Right hindlimb (tissue), 1 donor: ENCODE measurements at places on chromosomes 3 and 15.

DNA sequence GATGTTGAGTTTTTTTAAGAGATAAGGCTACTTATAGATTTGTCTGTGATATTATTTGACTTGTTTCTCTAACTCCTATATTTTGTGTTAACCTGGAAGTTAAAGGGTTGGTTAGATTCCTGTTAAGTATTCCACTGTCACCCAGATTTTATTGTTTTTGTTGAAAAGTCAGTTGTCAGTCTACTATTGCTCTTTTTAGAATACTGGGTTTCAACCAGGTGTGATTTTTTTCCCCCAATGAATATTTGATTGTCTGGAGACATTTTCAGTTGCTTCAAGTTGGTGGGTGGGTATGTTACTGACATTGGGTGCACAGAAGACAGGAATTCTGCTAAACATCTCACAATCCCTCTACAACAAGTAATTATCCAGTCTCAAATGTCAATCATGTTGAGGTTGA lies 43.8 kb upstream of the GPR149 start:
- DNase-seq, result no peak

DNA sequence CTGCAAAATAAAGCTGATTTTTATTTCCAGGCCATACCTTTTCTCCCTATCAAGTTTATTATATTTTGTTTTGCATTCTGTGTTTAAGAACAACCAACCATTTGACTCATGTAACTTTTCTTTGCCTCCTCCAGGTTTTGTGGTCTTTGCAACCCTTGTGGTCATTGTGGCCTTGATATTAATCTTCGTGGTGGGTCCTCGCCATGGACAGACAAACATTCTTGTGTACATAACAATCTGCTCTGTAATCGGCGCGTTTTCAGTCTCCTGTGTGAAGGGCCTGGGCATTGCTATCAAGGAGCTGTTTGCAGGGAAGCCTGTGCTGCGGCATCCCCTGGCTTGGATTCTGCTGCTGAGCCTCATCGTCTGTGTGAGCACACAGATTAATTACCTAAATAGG lies 27.6 kb downstream of the NIPA2 start:
- no peak for DNase-seq

DNA sequence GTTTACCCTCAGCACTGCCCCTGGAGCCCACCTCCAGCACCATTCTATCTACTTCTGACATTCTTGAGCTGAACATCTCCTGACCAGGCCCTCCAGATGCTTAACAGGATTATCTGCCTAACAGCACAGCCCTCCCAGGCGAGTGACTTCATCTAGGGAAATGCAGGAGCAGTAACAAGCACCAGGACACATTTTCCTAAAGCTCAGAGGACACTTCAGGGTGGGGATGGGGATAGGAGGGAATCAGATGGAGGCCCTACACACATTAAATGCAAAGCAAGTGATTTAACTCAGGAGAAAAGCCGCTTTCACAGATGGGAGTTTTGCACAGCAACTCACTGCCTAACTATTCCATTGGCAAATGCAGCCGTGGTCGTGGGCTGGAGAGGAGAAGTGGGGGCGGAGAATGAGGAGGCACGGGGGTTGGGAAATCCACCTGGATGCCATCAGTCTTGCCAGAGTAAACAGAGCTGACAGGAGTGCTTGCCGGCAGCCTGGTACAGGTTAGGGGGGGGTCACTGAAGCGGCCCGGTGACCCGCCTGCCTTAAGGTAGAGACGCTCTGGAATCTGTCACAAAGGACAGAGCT lies 21.3 kb upstream of the BNC1 start:
- DNase-seq, result no peak

DNA sequence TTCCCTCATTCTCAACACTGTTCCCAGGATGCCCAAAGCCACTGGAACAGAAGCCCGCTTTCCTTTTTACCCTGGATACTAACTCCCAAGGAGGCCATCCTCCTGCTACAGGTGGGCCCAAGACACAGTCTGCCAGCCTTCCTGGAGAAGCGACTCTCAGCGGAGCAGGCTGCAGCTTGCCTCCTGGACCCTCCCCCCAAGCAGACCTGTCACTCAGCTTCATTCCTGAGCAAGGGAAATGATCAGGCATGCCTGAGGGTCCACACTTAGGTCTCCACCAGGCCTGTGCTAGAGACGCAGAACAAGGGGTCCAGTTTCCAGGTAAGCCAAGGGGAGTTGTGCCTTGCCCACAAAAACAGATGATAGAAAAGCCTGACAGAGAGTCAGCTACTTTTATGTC lies 62.8 kb downstream of the SLCO2A1 start:
- DNase-seq, result no peak

DNA sequence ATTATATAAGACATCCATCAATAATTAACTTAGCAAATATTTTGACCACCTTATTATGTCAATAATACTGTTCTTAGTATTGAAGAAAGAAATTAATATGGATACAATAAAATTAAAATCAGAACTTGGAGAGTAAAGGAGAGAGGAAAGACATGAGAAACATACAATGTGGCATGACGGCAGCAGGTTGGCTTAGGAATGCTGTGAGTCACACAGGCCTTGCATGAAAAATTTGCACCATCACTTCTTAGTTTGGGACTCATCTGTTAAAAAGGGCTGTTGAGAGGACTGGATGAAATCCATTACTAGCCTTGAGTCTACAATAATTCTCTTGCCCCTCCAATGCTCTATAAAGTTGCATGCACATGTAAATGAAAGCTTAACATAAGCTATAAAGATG lies 880.8 kb downstream of the ROBO1 start:
- DNase-seq, result no peak

- no peak for DNase-seq
These were observed 30.5 kb downstream of the ATP2B2 start for GRCh38 chr3:10474847-10475246.

GRCh38 chr3:54309601-54310000 lies 187.2 kb downstream of the CACNA2D3 start:
- DNase-seq, result no peak

- no peak for DNase-seq
These were observed 32.1 kb downstream of the CLDN18 start for GRCh38 chr3:138042043-138042442.

- no peak for DNase-seq
These were observed 90.2 kb downstream of the DNAJB8 start for GRCh38 chr3:128376516-128376915.

GRCh38 chr3:87706176-87706575 lies 352.6 kb downstream of the CGGBP1 start:
- DNase-seq, result no peak

GRCh38 chr3:128491691-128491940 lies 1.4 kb downstream of the GATA2 start:
- DNase-seq, result no peak

- no peak for DNase-seq
These were observed 50.6 kb downstream of the CMSS1 start for GRCh38 chr3:99868311-99868646.

GRCh38 chr3:108835101-108835500 lies 12.5 kb downstream of the TRAT1 start:
- no peak for DNase-seq

GRCh38 chr15:36358523-36358922 lies 220.9 kb upstream of the CDIN1 start:
- no peak for DNase-seq

- no peak for DNase-seq
These were observed 29.6 kb downstream of the TLNRD1 start for GRCh38 chr15:81030301-81030750.

- DNase-seq, result no peak
These were observed 120.5 kb upstream of the CGNL1 start for GRCh38 chr15:57255751-57256341.

DNA sequence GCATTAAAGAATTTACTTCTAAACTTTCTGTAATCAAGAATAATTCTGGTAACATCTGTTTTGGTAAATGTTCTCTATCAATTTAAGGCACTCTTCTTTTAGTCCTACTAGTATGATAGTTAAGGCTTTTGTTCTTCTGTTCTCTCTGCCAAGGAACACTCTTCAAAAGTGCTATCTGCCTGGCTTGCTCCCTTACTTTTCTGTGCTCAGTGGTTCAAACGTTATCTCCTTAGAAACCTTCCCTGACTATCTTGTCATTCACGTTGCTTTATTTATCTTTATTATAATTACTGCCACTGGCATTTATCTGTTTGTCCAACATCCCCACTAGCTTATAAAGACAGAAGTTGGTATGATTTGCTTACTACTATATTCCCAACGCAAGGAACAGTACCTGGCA lies 59.2 kb downstream of the RFX7 start:
- DNase-seq, result no peak

- DNase-seq, result no peak
These were observed 18.7 kb downstream of the CIB2 start for GRCh38 chr15:78112551-78112950.

DNA sequence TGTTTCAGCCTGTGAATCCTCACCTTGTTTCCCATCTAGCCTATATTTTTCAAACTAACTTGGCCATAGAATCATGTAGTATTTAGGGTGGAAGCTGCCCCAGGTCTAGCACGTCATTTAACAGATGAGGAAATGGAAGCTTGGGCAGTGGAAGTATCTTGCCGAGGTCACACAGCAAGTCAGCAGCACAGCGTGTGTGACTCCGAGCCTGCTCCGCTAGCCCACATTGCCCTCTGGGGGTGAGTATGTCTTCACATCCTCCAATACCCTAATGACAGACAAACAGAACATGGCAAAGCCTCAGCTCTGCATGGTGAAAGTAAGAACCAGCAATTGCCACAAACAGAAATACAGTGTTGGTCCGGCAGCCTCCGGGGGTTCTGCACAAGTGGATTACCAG lies 2.2 kb upstream of the CCR5 start:
- DNase-seq, result peak; percentile 27

GRCh38 chr3:149909923-149910322 lies 60.8 kb downstream of the PFN2 start:
- no peak for DNase-seq

DNA sequence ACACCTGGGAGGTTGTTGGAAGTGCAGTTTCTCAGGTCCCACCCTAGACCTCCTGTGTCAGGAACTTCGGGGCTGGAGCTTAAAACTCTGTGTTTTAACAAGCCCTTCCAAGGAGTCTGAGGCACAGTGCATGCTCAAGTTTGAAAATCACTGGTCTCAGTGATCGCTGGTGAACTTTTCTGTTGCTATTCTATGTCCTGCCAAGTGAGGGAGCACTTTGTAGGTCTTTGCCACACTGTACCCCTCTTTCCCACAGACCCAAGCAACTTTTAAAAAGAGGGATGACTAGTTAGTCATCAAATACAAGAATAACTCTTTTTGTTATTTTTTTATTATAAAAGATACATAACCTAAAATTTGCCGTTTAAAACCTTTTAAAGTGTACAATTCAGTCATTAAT lies 133.7 kb downstream of the AGBL1 start:
- DNase-seq, result no peak

- no peak for DNase-seq
These were observed 8.0 kb upstream of the ACAP2 start for GRCh38 chr3:195450731-195451229.

DNA sequence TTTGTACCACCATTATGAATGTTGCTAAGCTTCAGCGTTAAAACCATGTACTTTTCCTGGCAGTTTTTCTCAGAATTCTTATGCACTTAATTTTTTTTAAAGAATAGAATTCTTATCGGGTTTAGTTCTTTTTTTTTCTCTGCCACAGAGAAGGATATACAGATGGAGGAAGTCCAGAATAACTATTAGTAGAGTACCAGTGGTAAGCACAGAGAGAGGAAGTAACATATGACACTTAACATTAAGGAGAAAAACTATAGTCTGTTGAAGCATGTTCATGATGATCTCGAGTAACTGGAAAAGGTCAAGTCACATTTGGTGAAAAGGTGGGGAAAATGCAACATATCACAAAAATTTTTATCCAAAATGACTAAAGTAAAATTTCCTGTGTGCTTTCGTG lies 68.9 kb downstream of the RNF13 start:
- no peak for DNase-seq

DNA sequence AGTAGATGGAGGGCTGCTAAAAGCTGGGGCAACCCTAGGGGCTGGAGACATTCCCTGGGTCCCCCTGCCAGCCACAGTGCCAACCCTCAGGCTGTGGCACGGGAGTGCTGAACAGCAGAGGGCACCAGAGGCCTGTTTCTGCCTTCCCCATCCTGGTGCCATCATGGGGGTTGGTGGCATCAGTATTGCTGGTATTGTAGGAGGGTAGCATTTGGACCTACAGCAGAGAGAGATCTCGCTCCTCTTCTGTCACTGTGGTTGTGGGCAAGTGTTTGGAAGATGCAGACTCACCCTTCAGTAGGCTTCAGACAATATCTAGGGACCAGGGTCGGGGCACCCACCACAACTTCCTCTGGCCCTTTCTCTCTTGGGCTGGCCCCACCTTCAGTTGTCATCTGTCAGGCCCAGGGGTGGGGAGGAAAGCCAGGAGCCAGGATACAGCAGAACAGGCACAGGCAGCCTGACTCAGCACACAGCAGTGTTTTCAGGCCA lies 123.5 kb downstream of the RPLP1 start:
- DNase-seq, result peak; percentile 49

DNA sequence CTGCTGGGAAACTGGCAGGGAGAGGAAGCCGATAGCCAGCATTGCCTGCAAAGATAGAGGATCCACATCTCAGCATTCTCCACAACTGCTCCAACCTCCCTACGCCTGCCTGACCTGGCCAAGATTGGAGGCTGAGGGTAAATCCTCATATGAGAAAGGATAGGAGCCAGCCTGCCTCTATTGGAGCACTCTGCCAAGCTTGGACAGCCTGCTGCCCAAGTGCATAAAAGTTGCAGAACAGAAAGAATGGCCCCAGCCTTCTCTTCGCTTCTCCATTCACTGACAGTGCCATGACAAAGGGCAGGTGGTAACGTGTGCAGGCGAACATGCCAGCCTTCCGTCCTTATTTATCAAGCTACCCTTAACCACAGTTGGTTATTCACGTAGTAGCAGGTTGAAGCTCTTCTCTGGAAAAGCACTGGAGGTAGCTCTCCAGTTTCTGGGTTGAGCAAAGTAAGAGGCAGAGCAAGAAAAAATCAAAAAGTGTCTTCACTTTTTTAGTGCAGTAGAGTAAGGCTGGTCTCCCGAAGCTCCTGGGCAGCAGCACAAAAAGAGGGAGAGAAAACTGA lies 4.3 kb downstream of the BMF start:
- DNase-seq, result no peak

GRCh38 chr15:38562278-38562677 lies 2.3 kb downstream of the RASGRP1 start:
- no peak for DNase-seq

- no peak for DNase-seq
These were observed 42.8 kb upstream of the RNU6-1 start for GRCh38 chr15:67882487-67883233.

- DNase-seq, result no peak
These were observed 215.8 kb downstream of the AGBL1 start for GRCh38 chr15:86295511-86295910.

DNA sequence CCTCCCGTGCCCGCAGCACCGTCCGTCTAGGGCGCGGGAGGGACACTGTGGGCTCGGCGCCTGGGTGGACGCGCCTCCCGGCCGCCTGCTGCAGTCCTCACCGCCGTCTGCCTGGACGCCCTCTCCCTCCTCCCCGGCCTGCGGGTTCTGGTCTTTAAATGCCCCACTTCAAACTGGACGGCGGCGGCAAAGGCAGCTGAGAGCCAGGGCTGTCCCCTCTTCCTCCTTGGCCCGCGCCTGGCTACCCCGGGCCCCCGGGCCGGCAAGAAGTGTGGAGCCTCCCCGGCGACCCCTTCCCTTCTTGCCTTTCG lies 426 bp downstream of the CBLB start:
- peak; percentile 79 for DNase-seq
